Vagina (tissue), 2 donors: ENCODE measurements at places on chromosomes 5 and 9.

- DNase-seq, result no peak
Measured at GRCh38 chr5:144198386-144198785, 27.7 kb downstream of the KCTD16 start.

- DNase-seq, result no peak
Measured at GRCh38 chr5:67647772-67648171, 451.2 kb upstream of the CD180 start.

DNA sequence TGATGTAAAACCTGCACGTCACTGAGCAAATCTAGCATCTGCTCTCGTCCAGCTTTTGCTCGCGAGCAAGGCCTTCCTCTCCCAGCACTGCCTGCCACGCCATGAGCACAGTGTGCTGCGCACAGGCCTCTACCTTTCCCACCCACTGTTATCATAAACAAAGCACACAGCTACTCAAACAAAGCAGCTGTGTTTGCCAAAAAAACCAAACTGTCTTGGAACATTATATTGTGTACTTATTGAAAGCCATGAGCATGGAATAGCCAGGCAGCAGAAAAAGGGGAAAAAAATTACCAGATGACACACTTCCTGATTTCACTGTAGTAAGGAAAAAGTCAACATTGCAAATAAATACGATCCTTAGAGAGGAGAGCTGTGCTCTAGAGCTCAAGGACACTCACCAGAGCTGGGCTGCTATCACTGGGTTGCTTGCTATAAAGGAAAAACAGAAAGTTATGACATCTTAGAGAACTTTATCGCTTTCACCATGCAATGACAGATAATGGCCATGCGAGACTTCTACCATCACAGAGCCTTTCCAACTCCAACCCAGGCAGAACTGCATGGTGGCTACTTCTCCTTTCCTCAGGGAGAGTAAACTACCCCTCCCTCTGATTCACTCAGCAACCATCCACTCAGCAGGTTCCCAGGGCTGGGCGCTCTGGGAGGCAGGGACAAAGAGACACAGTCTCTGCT lies 69.6 kb downstream of the EPB41L4B start:
- peak; percentile 27 for DNase-seq

- DNase-seq, result no peak
Measured at GRCh38 chr5:6261668-6262067, 116.7 kb downstream of the MED10 start.

- no peak for DNase-seq
Measured at GRCh38 chr9:134643222-134643671, 1.6 kb downstream of the COL5A1 start.

- DNase-seq, result no peak
Measured at GRCh38 chr5:164672931-164673694, 1167.7 kb downstream of the MAT2B start.

- no peak for DNase-seq
Measured at GRCh38 chr9:27763831-27764230, 190.6 kb upstream of the C9orf72 start.

DNA sequence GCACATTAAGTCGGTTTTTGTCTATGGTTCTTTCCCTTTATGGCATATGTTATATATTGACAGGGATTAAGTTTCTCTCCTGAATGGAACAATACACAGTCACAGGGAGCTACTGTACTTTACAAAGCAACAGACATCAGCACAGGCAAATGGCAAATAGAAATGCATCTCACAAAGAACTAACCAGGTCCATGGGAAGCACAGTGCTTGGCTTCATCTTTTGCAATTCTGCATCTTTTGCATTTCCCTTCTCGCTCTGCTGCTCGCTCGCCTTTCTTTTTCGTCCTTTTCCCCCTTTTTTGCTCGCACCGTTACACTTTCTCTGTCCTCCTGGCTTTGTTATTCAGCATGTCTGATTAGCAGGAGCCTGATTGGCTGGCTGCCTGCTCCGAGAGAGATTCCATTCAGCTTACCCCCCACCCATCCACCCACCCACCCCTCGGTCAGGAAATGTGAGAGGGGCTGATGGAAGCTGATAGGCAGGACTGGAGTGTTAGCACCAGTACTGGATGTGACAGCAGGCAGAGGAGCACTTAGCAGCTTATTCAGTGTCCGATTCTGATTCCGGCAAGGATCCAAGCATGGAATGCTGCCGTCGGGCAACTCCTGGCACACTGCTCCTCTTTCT lies at the start of gene ADAMTSL1:
ADAMTSL1 (plus strand) TSS at position 502 of the 628 bp plus-strand sequence; CDS start at position 582, 80 bp downstream.
- no peak for DNase-seq

GRCh38 chr9:22008384-22008716 lies 755 bp downstream of the CDKN2B start:
- no peak for DNase-seq

GRCh38 chr5:171999877-172000276 lies 6.6 kb downstream of the FBXW11 start:
- DNase-seq, result no peak

GRCh38 chr9:126507318-126508109 lies 106.2 kb upstream of the LMX1B start:
- no peak for DNase-seq

GRCh38 chr5:6253846-6254245 lies 124.5 kb downstream of the MED10 start:
- DNase-seq, result no peak

DNA sequence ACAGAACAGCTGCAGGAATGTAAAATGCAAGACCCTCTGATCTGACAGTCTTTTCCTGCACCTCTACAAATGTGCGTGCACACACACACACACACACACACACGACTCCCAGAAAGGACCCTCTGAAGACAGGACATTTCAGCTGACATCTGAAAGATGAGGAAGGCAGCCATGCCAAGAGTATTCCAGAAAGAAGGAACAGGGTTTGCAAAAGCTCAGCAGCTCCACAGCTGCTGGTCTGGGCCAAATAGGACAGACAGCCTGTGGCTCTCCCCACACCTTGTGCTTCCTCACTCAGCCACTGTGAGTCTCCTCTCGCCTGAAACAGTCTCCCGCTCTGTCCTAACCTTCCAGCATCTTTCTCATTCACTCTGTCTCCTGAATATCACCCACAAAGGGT lies 189.0 kb downstream of the PALM2AKAP2 start:
- DNase-seq, result no peak

DNA sequence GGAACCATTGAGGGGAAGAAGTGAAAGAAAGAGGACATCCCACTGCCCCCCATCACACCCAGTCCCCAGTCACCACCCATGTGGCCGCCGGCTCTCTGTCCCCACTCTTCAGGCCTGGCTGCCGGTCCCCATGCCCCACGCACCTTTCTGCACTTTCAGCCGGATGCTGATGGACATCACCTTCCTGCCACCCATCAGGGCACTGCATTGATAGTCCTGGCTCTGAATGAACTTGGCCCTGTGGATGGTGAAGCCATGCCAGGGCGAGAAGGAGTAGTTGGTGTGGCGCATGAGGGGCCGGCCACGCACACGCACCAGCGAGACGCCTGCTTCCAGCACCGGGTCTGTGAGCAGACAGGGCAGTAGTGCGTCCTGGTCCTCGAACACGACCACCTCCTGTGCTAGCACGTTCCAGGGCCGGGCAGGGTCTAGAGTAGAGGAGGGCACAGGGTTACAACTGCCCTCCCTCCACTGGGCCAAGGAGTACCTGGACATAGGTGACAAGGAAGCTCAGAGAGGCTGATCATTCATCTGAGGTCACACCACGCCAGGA lies 6.4 kb downstream of the CSF1R start:
- no peak for DNase-seq

DNA sequence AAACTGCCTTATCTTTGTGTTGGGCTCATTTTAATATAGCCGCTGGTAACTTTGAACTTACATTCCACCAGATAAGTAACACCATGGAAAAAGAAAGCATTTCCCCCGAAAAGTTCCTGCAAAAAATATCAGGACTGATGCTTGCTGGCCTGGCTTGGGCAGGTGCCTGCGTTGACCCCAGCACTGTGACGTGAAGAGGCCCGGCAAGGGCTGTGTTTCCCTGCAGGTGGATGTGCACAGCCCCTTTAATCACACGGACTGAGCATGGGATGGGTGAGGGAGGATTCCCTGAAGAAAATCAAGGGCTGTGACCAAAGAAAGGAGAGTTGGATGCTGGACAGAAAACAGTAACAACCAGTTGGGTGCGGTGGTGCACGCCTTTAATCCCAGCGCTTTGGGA lies 138.2 kb downstream of the NSG2 start:
- no peak for DNase-seq

- DNase-seq, result no peak
Measured at GRCh38 chr9:87213948-87214347, 266.6 kb upstream of the GAS1 start.

- no peak for DNase-seq
Measured at GRCh38 chr9:84379740-84380139, 39.2 kb upstream of the SLC28A3 start.

DNA sequence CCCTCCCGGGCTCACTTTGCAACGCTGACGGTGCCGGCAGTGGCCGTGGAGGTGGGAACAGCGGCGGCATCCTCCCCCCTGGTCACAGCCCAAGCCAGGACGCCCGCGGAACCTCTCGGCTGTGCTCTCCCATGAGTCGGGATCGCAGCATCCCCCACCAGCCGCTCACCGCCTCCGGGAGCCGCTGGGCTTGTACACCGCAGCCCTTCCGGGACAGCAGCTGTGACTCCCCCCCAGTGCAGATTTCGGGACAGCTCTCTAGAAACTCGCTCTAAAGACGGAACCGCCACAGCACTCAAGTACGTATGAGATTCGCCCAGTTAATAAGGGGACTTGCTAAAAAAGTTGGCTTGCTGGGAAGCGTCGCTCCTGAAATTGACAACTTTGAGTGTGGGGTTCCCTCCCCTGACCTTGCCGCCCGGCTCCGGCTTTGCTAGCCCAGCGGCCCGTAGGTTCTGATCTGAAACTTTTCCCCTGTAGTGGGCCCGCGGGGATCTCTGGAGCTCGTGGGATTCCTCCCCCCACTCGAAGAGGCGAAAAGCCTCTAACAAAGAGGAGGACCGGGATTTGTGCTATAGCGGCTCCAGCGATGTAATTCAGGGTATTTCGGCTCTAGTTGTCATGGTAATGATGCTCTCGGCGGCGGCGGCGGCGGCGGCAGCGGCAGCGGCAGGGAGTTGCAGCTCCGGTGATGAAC lies 572 bp downstream of the NR4A3 start:
- no peak for DNase-seq

GRCh38 chr5:3351581-3352442 lies 243.8 kb upstream of the IRX1 start:
- peak; percentile 72 for DNase-seq

GRCh38 chr5:39755452-39755851 lies 330.7 kb upstream of the DAB2 start:
- no peak for DNase-seq

- no peak for DNase-seq
Measured at GRCh38 chr9:121299467-121300282, 31.7 kb downstream of the GSN start.

DNA sequence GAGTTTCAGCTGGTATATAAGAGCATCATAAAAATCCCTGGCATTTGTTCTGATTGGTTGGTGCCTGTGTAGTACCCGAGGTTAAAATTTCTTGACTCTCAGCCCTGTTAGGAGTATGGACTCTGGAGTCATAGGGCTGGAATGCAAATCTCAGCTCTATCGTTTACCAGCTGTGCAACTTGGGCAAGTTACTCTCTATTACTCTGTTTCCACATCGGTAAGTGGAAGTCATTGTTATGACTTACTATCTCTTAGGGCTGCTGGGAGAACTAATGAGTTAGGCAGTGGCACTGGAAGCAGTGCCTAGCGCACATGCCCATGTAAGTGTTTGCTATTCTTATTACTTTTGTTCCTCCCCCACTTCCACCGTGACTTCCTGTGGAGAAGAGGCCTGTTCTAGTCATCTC lies 141.6 kb downstream of the BOD1 start:
- DNase-seq, result no peak

GRCh38 chr9:86942281-86943200 lies 4.8 kb downstream of the GAS1 start:
- no peak for DNase-seq

GRCh38 chr5:99070822-99071221 lies 142.0 kb upstream of the CHD1 start:
- DNase-seq, result no peak

GRCh38 chr5:94776167-94776566 lies 157.7 kb downstream of the SLF1 start:
- no peak for DNase-seq

DNA sequence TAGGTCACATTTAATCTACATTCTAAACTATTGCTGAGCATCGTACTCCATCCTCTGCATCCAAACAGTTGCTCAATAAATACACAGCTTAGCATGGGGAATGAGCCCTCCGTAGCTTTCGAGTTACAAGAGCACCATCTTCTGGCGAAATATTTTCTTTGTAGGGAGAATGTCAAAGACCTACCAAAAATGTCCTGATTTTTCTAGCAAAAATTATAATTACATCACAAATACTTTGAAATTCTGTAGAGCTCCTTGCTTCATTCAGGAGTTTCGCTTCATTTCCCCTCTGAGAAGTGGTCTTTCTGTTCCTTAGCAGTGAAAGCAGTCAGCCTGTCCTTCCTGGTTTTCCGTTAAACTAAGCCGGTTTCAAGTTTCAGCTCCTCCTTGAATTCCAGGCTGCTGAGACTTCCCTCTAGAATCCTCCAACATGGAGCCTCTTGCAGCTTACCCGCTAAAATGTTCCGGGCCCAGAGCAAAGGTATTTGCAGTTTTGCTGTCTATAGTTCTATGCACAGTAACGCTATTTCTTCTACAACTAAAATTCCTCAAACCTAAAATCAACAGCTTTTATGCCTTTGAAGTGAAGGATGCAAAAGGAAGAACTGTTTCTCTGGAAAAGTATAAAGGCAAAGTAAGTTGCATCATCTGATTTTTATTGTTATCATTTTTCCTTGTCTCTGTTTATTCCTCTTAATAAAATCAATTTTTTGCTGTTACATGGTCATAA lies at the start of gene GPX8:
GPX8 (plus strand) TSS at position 409 of the 730 bp plus-strand sequence; CDS start at position 431, 22 bp downstream.
- DNase-seq, result no peak

DNA sequence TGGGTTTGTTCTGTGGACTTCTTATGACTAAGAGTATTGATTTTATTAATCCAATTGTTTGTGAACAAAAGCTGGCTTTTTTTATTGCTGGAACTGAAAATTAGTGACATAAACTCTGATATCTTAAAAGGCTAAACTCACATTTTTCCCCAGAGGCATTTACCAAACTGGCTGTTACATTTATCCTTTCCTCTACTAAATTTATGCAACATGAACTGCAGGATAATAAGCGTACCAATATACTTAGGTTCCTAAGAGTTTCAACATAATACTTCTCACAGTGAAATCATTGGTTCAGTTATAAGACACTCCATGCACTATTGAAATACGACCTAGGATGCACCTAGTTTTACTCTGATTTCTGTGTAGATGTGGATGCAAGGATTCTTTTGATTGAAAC lies 560.8 kb upstream of the WWC1 start:
- DNase-seq, result no peak
